Upper lobe of left lung (tissue), 6 donors: ENCODE measurements at places on chromosomes 7 and 10. TPM values are rescaled to one million over a fixed set of nuclear protein-coding genes. Genes with fewer than 3 reads are reported as not detected.

- DNase-seq, result no peak
Observed at GRCh38 chr10:77939561-77940001, 13.0 kb upstream of the DLG5 start.

DNA sequence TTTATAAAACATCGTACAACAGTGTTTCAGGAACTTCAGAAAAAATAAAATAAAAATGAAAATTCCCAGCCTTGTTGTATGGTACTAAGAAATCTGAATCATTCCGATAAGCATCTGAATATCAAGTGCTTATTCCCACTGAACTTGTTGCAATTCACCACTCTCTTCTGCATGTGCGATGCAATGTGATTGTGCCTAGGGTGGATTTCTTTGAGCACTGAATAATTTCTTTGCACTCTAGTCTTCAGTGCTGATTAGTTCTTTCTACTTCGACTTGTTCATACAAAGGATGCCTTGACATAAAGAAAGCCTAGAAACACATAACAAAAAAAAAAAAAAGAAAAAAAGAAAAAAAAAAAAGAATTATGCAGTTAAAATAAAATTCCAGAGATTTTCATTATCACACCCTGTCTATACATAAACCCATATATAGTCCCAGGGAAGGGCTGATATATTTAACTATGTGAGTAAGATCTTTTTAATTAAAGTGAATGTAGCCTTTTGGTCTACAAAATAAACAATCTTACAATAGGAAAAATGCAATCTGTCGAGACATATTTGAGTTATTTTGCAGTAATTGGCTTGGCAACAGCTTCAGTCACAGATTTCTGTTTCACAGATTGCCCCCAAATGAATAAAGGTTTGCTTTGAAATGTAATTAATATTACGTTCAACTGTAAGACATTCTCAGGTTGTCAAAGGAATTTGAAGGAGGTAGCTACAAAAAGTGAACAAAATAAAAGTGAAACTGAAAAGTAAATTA is 1118.9 kb upstream of the CELF2 start:
- DNase-seq, result no peak

- DNase-seq, result no peak
Observed at GRCh38 chr7:44572771-44573170, 937 bp downstream of the DDX56 start.

GRCh38 chr7:9657257-9657656 is 1223.8 kb downstream of the NXPH1 start:
- no peak for DNase-seq

GRCh38 chr7:116776610-116777289 is 85.6 kb upstream of the CAPZA2 start:
- DNase-seq, result no peak

GRCh38 chr7:73701357-73701995 is 18.0 kb downstream of the STX1A start:
- no peak for DNase-seq

- no peak for DNase-seq
Observed at GRCh38 chr10:91418416-91418815, 8.3 kb downstream of the HECTD2 start.

SFXN4 gene
- 22.3 TPM for total RNA-seq

- no peak for DNase-seq
Observed at GRCh38 chr10:124728071-124728829, 15.9 kb downstream of the FAM53B start.

DNA sequence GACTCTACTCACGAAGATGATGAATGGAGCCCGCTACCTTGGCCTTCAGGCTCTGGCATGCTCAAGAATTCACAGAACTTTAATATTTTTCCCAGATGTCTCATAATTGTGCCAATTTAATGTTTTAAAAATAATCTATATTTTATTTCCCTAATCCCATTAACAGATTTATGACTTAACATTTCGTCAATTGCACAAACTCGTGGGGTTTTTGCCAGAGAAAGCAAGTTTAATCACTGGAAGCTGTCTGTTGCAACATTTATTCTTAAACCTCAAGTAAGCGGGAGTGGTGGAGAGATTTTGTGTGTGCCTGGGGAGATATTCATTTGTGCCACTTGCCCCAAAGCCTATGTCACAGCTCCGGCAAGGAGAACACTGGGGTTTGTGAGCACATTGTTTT is 117.9 kb downstream of the TEX36 start:
- DNase-seq, result no peak

DNA sequence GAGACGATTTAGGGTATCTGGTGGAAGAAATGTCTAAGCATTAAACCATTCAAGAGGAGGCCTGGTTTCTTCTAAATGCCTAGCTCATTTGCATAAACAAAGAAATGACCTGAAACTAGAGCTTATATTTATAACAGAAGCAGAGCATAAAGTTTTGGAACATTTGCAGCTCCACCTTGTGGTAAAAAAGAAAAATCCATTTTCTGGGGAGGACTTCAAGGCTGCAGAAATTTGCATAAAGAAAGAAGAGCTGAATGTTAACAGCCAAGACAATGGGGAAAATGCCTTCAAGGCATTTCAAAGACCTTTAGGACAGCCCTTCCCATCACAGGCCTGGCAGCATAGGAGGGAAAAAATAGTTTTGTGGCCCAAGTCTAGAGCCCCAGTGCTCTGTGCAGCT is 362.0 kb downstream of the ZNF248 start:
- DNase-seq, result no peak

GRCh38 chr7:73827567-73828106 is 3.2 kb upstream of the CLDN4 start:
- no peak for DNase-seq

LRRD1 gene
- total RNA-seq, result not detected

DNA sequence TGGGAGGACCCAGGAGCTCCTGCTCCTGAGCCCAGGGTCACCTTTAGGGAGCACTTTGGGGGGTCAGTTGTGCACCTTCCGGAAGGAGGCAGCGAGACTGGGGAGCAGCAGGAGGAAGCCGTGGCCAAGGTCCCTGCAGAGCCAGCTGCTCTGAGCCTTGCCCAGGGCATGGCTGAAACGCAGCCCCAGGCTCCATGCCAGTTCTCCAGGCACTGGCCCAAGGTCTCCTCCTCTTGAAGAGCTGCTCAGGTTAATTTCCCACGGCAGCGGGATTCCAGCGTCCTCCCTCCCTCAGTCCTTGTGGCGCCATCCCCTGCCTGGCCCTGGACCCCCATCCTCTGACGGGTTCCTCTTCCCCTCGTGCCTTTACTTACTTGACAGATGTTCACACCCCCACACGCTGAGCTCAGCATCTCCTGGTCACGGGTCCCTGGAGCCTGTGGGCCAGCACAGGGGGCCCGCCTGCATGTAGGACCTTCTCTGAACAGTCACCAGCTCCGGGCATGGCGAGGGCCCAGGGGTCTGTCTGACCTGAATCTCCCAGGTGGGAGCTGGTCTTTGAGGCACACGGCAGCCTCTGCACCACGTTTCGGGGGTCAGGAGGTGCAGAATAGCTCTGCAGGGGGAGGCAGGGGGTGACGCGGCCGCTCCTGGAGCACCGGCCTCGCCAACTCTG is 16.7 kb upstream of the CFAP46 start:
- no peak for DNase-seq

SPDYE11 gene
- not detected for total RNA-seq

DNA sequence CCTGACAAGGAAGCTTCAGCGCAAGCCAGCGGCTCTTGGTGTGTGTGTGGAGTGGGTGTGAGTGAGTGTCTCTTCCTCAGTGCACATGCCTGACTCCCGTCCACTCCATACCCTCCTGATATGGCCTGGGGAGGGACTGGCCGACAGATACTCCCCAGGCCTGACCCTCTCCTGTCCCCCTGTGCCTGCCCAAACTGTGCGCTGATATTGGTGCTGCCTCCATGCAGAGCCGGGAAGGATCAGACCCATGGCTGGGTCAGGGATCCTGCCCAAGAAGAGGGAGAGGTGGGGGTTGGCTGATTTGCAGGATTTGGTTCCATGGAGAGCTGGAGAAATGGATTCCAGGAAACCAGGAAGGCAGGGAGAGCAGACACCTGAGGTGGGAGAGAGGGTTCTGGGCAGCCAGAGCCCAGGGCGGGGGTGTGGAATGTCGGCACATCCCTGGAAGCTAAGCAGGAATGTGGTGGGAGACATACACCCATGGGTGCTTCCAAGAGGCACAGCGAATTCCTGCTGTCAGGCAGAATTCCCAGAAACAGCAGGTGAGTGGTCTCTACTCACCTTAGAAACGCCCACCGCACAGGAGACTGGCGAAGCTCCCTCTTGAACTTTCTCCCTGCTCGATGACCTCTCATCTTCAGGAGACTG is 6.3 kb downstream of the CALML5 start:
- no peak for DNase-seq

GRCh38 chr10:86193841-86194240 is 172.8 kb downstream of the GRID1 start:
- DNase-seq, result no peak

- no peak for DNase-seq
Observed at GRCh38 chr10:26622891-26623290, 74.6 kb upstream of the PDSS1 start.

ABCC2 gene
- 2.5 TPM for total RNA-seq

DNA sequence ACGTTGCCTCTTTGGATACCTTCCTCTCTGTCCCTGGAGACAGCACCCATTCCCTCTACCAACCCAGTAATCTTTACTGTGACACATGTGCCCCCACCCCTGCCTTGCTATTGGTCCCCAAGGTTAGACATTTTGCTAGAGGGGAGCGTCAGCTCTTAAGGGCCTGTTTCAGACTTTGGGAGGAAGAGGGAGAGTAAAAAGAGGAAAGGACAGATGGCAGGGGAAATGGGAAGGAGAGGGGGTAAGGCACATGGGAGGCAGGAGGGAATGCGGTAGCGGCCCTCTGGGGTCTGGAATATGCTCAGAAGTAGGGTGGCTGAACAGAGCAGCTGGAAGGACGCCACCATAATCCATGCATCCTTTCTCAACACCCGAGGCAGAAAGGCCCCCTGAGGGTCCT is 12.2 kb downstream of the BLNK start:
- no peak for DNase-seq

- no peak for DNase-seq
Observed at GRCh38 chr10:92850185-92850584, 1.9 kb downstream of the EXOC6 start.

DNA sequence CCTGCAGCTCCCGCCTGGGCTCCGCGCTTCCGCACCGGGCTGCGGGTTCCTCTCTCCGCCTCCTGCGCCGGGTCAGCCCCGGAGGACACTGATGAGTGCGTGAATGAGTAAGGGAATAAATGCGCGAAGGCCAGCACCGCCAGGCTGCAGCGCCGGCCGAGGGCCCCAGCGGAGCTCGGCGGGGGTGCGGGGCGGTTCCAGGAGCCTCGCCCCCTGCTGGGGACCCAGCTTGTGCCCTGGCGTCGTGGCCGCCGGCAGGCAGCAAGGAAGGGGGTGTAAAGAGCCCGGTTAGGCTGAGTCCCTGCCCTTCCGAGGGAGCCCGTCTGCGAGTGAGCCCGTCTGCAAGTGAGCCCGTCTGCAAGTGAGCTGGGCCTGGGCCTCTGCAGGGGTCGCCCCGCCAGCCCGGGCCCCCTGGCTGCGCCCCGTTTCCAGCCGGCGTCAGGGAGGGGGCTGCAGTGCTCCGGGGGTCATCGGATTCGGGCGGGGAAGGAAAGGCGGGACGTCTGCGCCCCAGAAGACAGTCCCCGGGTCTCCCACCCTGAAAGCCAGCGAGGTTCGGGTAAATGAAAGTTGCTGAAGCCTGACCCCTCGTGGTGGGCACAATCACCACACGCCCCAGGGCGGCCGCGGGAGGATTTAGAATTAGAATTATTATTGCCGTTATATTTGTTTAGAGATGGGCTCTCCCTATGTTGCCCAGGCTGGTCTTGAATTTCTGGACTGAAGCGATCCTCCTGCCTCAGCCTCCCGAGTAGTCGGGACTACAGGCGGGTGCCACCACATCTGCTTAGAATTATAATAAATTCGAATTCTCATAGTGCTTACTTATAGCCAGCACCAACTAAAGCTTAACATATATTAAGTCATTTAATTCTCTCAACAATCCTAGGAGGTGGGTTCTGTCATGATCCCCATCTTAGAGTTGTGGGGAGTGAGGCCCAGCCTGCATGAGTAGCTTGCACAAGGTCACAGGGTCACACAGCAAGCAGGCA is 8.6 kb upstream of the CRYGN start:
- DNase-seq, result peak; percentile 65

DNA sequence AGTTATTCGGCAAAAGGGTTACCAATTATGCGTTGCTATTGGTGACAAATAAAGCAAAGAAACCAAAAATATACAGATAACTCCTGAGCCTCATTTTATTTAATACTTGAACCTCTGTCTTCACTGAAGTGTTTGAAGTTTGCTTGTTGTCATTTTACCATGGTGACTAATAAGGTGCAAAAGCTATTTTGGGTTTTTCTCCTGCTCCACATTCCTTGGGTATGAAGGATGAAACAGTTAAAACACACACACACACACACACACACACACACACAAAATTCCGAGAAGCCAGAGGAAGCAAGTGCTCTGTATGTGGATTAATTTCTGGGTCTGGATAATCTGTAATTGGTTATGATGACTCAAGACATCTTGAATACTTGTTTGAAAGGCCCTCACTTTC is 246.5 kb downstream of the COBL start:
- DNase-seq, result no peak

DNA sequence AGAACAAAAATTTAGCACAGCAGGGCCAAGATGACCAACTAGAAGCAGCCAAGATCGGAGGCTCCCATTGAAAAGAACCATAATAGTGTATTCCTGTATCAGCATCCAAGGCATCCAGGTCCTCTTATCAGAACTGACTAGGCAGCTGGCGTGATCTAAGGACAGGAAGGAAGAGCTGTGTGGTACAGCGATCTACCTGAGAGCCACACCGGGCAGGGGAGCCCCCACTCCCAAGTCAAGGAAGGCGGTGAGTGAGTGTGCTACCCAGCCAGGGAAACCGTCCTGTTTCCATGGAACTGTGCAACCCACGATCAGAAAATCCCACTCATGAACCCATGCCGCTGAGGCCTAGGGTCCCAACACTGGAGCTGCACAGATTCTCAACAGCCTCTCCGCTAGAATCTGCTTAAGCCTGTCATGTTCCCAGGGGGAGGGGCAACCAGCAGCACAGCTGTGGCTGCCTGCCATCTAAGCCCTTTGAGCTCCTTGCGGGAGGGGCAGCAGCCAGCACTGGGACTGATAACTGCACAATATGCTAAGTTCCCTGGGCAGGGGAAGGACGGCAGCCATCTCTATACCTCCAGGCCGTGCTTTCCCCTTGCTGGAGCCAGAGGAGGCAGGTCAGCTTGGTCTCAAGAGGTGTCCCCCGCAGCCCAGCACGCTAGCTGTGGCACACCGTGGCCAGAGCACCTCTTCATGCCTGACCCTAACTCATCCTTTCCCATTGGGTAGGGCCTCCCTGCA is 213.0 kb upstream of the SMIM30 start:
- no peak for DNase-seq

COX15 gene
- total RNA-seq, result 20.7 TPM

CCL24 gene
- 1.5 TPM for total RNA-seq

- peak; percentile 54 for DNase-seq
Observed at GRCh38 chr7:6178298-6179029, 94.0 kb downstream of the CYTH3 start.

- no peak for DNase-seq
Observed at GRCh38 chr7:73424489-73424885, 9.1 kb upstream of the FZD9 start.

- DNase-seq, result no peak
Observed at GRCh38 chr10:48799341-48800006, 114.8 kb downstream of the WDFY4 start.

DNAH11 gene
- total RNA-seq, result 24.1 TPM

SH2B2 gene
- 9.7 TPM for total RNA-seq

- DNase-seq, result no peak
Observed at GRCh38 chr10:123945325-123945920, 53.8 kb upstream of the CPXM2 start.

- no peak for DNase-seq
Observed at GRCh38 chr10:102620591-102621442, 23.5 kb upstream of the TRIM8 start.

- DNase-seq, result no peak
Observed at GRCh38 chr10:24288581-24288980, 79.6 kb downstream of the KIAA1217 start.
